ENCODE measurements at places on chromosomes 11 and 22.

DNA sequence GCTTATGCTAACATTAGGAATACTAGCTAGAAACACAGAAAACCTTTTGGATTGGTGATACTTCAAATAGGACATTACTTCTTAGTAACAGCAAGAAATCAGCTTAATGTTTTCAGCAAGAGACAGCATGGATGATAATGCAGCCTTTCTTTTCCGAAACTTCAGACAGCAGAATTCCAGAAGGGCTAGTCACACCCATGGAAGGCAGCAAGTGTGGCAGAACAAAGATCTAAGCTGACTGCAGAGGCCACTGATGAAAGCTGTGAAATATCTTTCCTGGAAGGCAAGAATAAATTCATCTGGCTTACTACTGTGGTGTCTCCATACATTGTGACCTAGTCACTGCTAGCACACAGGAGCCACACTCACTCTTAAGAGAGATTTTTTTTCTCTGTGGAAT is 100.3 kb downstream of the CCDC83 start:
- DNase-seq, result no peak

- no peak for DNase-seq
These were observed 67.2 kb downstream of the PRCP start for GRCh38 chr11:82832983-82833382.

DNA sequence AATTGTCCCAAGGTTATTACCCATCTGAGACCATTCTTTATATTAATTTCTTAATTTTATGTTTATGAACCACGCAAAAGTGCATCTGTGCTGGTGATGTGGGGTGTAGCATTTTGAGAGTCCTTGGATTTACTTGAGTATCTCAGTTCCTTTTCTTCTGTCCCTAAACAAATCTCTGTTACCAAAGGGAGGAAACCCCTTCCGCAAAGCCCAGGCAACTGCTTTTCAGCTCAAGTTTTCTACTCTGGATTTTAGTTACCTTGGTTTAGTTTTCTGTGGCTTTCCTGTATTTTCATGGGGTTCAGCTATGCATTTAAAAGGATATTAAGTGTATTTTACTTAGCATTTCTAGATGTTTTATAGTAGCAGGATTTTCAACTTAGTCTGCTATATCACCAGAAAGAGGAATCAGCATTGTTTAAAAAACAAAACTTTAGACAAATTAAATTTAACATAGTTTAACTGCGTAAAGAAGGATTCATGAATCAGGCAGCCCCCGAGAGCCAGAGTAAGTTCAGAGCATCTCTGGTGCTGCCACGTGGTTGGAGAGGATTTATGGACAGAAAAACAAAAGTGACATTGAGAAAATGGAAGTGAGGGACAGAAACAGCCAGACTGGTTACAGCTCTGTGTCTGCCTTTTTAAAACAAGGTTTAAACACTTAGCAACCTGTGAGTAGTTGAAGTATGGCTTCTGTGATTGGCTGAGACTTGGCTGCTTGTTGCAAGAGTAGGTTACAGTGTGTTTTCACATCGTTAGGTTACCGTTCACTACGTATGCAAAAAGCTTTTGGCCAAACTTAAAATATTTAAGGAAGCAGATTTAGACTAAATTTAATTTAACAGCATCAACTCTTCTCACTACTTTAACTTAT is 9.6 kb downstream of the ADM start:
- DNase-seq, result no peak

DNA sequence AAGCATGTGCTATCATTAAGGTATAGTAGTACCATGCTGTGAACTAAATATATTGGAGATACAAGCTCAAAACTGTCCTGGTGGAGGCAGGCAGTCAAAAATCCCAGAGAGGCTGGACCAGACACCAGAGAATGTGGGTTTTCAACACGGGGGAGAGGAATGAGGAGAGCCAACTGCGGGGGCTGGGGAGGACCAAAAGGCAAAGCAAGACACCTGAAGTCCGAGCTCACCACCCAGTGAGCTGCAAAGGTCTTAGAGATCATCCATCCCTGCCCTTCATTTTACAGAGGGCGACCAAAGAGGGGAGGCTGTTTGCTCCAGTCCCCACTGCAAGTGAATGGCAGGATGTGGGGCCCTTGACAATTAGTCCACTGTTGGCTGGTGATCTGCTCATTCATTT is 10.0 kb downstream of the RIBC2 start:
- DNase-seq, result no peak

DNA sequence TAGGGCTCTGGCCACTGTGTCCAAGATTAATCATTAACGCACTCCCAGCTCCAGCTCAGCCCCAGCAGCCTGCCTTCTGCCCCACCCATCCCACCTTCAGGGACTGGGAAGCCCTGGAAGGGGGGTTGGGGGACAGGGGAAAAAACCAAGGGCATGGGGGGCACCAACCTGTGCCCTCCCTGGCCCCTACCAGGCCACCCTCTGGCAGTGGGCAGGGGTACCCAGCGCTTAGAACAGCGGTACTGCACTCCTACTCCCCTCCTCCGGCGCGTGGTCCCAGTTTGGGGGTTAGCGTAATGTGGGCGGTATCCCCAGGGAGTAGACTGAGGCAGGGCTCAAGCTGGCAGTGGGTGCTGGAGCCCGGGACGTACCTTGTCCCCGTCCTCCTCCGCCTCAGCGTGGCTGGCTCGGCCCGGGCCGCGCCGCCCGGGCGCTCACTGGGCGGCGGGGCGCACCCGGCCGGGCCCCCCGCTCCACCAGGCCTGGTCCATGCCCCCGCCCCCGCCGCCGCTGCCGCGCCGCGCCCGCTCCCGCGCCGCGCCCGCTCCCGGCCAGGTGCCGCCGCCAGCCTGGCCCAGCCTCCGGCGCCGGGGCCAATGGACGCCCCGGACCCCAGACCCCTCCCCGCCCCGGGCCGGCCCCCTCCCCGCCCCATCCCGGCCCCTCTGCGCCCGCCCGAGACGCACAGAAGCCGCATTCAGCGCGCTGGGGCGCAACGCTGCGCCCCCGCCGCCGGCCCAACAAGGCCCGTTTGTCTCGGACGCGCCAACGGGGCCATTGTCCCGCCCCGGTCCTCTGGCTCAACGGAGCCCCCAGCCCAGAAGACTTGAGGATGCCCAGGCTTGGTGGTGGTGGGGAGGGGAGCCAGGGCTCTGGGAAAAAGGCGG is at the start of gene GAL3ST1:
Gene GAL3ST1 (minus strand): TSS at position 571 of the 887 bp plus-strand sequence. CDS start 17,273 bp downstream, outside the sequence.
- DNase-seq, result peak; percentile 71

- DNase-seq, result no peak
These were observed 14.5 kb downstream of the SCGB1A1 start for GRCh38 chr11:62433141-62433903.

- DNase-seq, result no peak
These were observed 134.6 kb downstream of the ST3GAL4 start for GRCh38 chr11:126489836-126490660.

DNA sequence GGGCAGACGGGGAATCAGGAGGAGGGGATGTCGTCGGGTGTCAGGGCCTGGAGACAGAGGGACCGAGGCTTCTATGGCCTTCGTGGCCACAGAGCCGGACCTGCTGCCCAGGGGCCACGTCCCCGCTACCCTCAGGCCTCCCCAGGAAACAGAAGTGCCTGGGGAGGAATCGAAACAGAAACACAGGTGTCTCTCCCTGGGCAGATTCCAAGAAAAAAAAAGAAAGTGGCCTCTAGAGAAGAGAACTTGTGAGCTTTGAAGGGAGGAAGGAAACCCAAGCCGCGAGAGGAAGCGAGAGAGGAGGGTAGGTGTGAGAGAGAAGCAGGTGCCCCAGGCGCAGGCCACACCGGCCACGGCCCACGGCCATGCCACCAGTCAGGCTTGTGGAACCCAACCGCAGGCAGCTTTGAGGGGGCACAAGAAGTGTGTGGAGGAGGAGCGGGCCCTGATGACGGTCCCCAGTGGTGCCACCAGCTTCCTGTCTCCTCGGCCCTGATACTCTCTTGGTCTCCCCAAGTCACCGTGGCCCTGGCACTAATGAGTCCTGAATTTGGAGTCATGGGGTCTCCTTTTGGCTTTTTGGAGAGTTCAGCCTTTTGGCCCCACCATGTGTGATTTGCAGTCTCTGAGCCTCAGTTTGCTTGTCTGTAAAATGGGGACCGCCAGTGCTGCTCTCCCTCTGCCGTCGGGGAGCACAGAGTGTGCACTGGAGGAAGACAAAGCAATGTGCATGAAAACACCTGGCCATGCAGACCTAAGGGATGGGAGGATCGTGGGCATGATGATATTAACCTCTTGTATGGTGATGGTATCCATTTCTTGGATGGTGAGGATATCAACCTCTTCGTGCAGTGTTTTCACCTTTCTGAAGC is 25.2 kb downstream of the LIF start:
- no peak for DNase-seq

DNA sequence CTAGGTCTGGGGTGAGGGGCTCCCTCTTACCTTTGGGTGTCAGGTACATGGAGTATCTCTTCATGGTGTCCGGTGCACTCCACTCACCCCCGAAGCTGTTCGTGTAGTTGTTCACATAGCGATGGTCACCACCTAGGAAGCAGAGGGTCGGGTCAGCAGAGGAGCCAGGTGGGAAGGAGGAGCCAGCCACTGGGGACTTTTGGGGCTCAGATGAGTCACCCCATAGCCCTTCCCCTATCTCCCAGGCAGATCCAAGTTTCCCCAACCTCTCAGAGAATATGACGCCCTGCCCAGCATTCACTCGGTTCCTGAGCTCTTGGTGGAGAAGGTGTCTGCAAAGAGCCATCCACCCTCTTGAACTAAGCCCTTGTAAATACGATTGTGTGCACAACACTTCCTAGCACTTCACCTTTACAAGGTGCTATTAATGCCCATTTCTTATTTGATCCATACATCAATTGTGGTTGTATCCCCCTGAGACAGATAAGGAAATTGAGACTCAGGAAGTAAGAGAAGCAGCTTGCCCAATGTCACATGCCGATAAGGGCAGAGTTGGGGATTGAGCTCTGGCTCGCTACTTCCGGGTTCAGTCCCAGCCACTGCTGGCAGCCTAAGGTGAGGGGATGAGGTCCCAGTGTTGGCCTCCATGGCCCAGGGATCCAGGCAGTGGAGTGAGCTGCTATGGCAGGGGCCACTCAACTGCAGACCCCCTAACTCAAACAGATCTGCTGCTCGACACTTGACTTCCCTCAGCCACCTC is 14.8 kb downstream of the TRIM29 start:
- DNase-seq, result no peak

- no peak for DNase-seq
These were observed 978.3 kb downstream of the BRD1 start for GRCh38 chr22:48849219-48849912.
